ENCODE measurements at places on chromosomes 6 and 20. TPM values are rescaled to one million over a fixed set of nuclear protein-coding genes. Genes with fewer than 3 reads are reported as not detected.

The RIPOR2 gene
- not detected for polyA plus RNA-seq

The OR2J1 gene
- not detected for polyA plus RNA-seq

The LCA5 gene
- 0.43 TPM for polyA plus RNA-seq

The ZBTB46 gene
- 1.3 TPM for polyA plus RNA-seq

DNA sequence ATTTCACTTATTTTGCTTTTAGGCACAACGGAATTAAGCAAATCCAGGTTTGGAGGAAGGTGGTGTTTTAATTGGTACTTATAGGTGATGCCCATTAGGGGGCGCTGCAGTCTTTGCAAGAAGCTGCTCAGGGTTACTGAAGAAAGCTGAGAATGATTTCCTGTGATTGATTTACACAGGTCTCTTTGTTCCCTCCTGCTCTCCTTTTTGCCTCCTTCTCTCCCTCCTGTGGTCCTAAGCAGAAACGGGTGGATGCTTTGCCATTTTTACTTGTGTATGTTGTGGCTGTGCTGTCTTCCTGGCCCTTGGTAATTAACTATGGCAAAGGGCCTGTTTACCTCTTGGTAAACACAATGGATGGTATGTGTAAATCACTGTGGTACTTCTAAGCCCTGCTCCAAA, 97.8 kb downstream of the ANKS1A start:
- peak; percentile 81 for DNase-seq

DNA sequence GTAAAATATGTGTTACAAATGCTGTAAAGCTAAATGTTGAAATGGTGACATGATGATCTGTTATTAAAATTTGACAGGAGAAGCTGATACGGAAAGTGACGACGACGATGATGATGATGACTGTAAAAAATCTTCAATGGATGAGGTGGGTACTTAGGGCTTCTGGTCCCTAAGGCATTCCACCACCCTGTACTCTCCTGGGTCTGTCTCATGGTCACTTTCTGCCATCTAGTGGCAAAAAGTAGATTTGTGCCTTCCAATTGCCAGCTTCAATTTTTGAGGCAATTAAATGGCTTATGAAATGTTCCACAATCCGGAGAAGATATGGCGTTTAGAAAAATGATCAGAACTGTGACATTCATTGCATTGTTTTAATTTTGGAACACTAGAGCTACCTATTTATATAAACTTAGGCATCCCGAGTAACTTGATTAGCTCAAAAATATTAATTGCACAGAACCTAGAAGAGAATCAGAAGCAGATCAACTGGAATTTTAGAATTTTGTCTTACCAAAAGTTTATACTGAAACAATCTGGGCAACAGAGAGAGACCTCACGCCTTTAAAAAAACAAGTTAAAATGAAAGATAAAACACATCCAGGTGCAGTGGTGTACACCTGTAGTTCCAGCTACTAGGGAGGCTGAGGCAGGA, 346.5 kb upstream of the PLCB4 start:
- peak; percentile 83 for DNase-seq

DNA sequence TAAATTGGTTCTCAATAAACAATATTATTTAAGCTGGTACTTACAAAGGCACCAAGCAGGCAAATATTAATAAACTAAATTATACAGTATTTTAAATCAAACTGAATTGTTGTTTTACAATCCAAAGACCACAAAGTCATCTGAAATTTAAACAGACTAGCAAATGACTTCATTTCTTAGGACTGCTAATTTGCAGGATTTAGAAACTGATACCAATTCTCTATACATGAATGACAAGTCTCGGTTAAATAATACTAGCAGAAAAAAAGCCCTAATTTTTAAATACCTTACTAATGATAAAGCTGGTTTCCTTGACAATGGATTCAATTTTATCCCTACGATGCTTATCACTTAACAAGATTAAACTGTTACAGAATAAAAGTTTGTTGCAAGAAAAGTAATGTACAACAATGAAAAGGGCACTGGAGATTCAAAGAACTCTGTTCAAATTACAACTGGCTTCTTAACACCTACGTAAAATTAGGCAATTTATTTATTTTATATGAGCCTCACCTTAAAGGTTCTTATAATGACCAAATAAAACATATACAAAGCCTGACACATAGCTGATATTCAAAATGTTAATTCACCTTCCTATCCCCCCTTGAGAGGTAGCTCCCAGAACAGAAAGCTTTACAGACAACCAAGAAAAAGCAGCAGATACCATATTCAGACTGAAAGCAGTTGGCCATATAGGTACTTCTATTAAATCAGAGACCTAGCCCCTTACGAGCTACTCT, 33.1 kb downstream of the HBS1L start:
- no peak for DNase-seq

DNA sequence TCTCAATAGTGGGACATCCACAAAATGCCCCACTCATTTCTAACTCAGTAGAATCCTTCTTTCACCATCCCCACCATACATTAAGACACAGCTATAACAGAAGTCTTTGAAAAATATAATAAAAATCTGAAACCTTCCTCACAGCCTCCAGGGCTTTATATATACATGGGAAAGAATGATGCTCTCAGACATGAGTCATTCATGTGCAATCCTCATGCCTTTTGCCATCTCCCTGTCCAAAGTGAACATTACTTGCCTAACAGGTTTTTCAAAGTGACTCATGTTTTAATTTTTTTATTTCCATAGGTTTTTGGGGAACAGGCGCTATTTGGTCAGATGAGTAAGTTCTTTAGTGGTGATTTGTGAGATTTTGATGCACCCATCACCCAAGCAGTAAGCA, 162.7 kb downstream of the RALGAPA2 start:
- DNase-seq = no peak

- no peak for DNase-seq
Measured at GRCh38 chr6:81484251-81484650, 268.2 kb downstream of the TENT5A start.

GRCh38 chr6:80698459-80698858, 592.0 kb downstream of the BCKDHB start:
- no peak for DNase-seq

DNA sequence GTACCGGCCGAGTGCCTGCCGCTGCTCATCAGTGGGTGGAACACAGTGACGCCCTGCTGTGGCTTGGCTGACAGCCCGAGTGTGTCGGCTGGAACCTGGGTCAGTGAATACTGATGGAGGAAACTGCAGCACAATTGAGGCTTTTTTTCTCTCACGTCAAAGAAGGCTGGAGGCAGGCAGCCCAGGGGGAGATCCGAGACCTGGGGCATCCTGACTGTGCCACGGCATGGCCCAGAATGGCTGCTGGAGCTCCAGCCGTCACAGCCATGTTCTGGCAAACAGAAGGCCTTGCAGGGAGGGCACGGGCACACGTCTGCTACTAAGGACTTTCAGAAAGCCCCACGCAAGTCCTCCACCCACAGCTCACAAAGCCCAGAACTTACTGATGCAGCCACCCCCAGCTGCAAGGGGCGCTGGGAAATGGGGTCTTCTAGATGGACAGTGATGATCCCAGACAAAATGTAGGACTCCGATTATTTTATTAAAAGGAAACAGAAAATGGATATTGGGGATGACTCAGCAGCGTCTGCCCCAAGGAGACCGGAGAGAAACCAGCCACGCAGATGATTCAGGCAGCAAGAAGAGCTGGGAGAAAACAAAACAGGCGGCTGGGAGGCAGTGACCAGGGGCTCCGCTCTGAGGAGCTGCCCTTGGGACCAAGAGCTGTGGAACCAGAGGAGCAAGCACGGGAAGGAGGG, 140.0 kb downstream of the TAF4 start:
- no peak for DNase-seq

- DNase-seq = no peak
Measured at GRCh38 chr6:135869857-135870256, 18.4 kb downstream of the PDE7B start.

DNA sequence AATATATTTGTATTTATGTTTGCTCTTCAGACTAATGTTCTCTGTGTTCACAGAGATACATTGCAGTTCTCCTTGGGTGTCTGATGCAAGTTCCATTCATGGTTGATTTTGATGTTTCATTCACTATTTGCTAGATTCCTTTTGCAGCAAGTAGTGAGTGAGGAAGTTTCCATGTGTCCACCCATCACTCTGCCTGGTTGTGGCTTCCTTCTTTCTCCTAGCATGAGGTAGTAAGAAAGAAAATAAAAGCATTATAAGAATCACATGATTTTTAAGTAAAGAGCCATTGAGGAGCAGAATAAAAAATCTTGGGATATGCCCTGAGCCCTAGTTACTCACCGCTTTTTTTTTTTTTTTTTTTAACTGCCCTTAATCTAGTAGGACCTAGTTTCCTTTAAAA, 8.7 kb downstream of the SASH1 start:
- DNase-seq = no peak

GRCh38 chr6:150139533-150139932, 3.3 kb upstream of the PPP1R14C start:
- DNase-seq = no peak

- no peak for DNase-seq
Measured at GRCh38 chr20:25606094-25606695, 17.6 kb downstream of the NANP start.

DNA sequence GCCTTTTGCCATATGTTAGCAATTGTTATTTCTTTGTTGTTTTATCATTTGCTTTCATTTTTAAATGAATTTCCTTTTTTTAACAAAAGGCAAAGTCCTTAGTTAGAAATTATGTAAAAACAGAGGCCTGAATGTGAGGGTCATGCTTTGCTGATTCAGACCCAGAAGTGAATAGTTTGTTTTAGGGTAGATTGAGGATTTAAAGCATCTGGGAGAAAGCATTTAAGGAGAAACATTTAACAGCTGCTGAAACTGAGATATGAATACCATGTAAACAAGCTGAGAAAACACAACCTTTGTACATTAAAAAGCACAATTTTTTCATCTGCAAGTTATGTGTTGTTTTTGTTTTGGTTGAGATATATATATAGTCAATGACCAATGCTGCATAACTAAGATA, 8.0 kb downstream of the HTR1B start:
- DNase-seq = peak; percentile 64

GRCh38 chr6:7185561-7185960, 77.8 kb downstream of the RREB1 start:
- no peak for DNase-seq

GRCh38 chr6:53378208-53378607, 29.5 kb upstream of the ELOVL5 start:
- DNase-seq = no peak
